Cardiac muscle cell (in vitro differentiated cells and primary cell): ENCODE measurements at places on chromosomes 3 and 15. TPM values are rescaled to one million over a fixed set of nuclear protein-coding genes. Genes with fewer than 3 reads are reported as not detected.

GRCh38 chr15:41207687-41208448, 22.7 kb downstream of the EXD1 start:
- no peak for DNase-seq

DNA sequence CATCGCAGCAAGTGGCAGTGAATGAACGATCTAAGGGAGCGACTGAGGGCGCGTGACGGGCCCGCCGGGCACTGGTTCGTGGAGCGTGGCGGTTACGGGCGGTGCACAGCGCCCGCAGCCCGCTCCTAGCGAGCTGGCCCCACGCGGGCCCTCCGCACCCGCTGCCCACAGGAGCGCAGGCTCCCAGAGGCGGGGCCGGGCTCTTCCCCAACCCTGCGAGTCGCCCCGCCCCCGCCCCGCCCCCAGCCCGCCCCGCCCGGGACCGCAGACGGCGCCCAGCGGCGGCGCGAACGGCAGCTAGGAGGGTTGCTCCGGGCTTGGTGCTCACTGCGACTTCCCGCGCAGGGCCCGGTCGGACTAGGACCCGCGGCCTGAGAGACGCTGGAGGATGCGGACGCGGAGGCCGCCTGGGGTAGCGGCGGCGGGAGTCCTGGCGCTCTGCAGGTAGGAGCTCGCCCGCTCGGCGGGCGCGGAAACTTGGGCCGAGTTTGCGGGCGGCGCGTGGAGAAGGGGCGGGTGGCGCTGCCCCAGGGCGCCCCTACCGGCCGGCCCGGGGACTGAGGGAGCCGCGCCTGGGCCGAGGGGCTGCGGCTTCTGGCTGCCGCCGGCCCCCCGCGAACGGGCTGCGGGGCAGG, at the start of gene C15orf39:
Gene C15orf39, plus strand, starts transcription at position 267 of the 635 bp plus-strand sequence. CDS start 4,167 bp downstream, outside the sequence.
- DNase-seq, result peak; percentile 77

- no peak for DNase-seq
Measured at GRCh38 chr3:49831341-49831740, 17.6 kb upstream of the UBA7 start.

DNA sequence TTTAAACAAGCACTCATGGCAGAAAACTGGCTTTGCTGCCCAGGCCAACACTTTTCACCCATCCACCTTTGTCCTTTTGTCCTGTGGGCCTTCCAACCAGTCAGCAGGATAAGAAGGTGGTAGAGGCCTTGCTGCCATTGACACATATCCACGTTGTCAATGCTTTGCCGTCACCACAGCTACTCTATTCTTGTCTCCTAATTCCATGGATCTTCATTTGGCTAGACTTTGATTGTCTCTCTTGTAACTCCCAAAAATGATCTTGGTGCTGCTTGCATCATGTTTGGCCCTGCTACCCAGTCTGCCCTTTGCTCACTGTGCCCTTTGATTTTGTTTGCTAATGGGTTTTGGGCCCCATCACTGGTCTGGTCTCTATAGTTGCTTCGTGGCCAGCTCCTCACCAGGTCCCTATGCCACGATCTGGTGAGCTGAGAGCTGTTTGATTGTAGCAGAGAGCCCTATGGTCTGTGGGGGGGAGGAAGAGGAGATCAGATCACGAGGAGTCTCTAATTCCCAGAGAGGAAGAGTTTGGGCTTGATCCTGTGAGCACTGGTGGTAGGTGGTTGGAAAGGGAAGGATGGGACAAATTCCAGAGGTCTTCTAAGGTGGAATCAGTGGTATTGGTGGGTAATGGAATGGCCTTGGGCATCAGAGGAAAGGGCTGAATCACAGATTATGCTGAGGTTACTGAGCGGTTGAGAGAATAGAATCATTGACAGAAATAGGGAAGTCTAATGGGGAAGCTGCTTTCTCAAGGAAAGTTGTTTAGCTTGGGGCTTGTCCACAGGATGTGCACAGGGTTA, 40.3 kb downstream of the ABHD2 start:
- no peak for DNase-seq

- DNase-seq, result no peak
Measured at GRCh38 chr3:160374925-160375324, 24.1 kb downstream of the IFT80 start.

VPS13C gene
- total RNA-seq, result 13.8 and 31.8 TPM in 2 replicates

GRCh38 chr15:78650022-78650421, 9.0 kb upstream of the CHRNB4 start:
- no peak for DNase-seq

ZIC1 gene
- total RNA-seq, result not detected in 2 replicates

DNA sequence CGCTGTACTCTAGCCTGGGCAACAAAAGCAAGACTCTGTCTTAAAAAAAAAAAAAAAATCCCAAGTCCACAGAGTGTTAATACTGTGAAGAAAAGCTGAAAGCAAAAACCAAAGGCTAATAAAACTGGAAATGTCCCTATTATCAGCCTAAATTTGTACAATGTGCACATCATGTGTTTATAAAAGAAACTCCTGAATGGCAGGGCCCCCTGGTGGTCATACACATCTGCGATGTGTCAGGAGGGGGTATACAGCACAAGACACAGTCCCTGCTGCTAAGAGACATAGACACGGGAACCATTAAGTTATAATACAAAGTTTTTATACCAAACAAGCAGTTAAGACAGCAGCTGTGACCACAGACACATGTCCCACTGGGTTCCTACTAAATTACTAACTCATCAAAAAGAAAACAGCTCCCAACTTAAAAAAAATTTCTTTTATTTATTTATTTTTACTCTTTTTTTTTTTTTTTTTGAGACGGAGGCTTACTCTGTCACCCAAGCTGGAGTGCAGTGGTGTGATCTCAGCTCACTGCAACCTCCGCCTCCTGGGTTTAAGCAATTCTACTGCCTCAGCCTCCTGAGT, 31.0 kb downstream of the IDH2 start:
- DNase-seq, result peak; percentile 85

GRCh38 chr3:172208586-172209332, 169.4 kb downstream of the FNDC3B start:
- no peak for DNase-seq
